ENCODE measurements at places on chromosomes 5 and 9.

GRCh38 chr9:116998305-116998704, 311.2 kb downstream of the TRIM32 start:
- no peak for DNase-seq

DNA sequence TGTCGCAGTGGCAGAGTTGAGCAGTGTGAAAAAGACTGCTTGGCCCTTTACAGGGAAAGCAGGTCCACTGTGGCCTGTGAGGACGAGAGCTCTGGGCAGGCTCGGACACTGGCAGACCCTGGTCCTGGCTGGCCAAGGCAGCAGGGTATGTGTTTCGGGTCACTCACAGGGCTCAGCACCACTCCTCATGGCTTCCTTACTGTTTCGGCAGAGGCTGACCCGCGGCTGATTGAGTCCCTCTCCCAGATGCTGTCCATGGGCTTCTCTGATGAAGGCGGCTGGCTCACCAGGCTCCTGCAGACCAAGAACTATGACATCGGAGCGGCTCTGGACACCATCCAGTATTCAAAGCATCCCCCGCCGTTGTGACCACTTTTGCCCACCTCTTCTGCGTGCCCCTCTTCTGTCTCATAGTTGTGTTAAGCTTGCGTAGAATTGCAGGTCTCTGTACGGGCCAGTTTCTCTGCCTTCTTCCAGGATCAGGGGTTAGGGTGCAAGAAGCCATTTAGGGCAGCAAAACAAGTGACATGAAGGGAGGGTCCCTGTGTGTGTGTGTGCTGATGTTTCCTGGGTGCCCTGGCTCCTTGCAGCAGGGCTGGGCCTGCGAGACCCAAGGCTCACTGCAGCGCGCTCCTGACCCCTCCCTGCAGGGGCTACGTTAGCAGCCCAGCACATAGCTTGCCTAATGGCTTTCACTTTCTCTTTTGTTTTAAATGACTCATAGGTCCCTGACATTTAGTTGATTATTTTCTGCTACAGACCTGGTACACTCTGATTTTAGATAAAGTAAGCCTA, 15.7 kb downstream of the SQSTM1 start:
- DNase-seq, result peak; percentile 55

DNA sequence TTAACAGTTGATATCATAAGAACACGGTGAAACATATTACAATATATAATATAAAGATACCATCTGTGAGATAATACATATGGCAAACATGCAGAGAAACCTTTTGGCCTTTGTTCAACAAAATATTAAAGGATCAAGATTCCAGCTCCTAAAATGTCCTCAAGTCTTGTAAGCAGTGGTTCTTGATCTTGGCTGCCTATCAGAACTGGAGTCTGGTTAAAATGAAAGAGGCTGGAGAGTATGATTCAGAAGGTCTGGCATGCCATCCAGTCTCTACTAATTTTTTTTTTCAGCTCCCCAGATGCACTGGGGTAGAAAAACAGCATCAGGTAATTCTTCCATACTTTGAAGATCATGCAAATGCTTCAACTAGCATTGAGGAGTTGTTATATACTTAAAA, 83.2 kb downstream of the TNC start:
- DNase-seq, result no peak

DNA sequence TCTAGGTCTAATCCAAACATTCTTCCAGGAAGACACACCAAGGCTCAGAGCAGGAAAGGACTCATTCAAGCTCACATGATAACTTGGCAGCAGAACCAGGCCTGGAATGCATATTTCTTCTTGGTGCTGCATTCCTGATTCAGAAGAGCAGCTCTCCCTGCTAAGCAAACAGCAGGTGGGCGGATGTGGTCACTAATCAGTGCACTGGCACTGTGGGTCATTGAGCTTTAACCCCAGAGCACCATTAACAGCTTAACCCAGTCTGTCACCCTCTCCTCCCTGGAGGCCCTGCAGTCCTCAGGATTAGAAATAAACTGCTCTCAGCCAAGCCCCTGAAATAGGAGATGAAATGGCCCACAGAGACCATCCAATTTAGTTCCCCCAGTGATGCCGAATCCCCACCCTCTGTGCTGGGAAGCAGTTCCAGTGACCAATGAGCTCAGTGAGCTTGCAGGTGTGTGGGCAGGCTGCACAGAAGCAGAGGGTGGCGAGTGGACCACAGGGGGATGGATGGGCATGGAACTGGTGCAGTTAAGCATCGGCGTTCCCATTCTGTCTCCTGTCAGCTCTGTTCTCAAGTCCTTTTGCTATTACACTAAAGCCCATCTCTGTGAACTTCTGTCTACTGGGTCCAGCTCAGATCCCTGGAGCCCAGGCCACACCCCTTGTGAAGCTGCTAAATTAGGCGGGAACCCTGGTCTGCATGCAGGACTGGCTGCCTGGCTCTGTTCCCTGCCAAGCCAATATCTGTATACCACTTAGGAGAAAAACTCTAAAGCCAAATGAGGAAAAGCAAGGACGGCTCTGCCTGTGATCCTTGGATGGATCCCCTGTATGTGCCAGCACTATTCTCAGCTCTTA, 16.6 kb upstream of the MEGF9 start:
- peak; percentile 84 for DNase-seq
